ENCODE measurements at places on chromosomes 3 and 15. TPM values are rescaled to one million over a fixed set of nuclear protein-coding genes. Genes with fewer than 3 reads are reported as not detected.

- DNase-seq: no peak
Measured at GRCh38 chr15:40398413-40398873, 7.2 kb upstream of the IVD start.

GATA2 gene
- total RNA-seq: 2.0 TPM

ASB14 gene
- total RNA-seq: 0.27 TPM

DNA sequence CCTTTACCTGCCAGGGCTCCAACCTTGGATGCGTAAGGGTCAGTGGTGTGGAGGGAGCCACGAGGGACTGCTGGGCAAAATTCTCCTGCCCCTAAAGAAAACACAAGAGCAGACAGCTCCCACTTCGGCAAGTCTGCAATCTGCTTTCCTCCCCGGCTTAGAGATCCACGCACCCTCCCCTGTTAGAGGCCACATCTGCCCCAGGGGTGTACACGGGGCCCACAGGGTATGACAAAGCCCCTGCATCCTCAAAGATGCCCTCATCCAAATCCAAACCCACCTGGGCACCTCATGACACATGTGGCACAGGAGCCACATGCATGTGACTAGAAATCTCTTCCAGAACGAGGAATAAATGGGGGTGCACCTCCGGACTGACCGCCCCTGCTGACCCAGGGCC, 25.5 kb downstream of the ZXDC start:
- no peak for DNase-seq

GRCh38 chr3:124200407-124200806, 208.5 kb upstream of the ROPN1 start:
- DNase-seq: no peak

DNA sequence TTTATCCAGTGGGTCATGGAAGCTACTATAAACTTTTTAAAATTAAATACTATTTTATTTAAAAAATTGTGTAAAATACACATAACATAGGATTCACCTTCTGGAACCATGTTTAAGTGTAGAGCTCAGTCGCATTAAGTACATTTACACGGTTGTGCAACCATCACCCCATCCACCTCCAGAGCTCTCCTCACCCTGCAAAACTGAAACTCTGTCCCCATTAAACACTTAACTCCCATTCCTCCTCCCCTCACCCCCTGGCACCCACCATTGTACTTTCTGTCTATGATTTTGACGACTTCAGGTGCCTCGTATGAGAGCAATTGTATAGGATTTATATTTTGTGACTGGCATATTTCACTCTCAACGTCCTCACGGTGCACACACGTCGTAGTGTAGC, 70.7 kb downstream of the APBA2 start:
- no peak for DNase-seq

- DNase-seq: no peak
Measured at GRCh38 chr15:25582886-25583285, 144.1 kb upstream of the UBE3A start.

KY gene
- 2.1 TPM for total RNA-seq

- DNase-seq: no peak
Measured at GRCh38 chr3:126113733-126114442, 30.0 kb upstream of the SLC41A3 start.

ZIC1 gene
- total RNA-seq: 662 TPM

CYP8B1 gene
- total RNA-seq: not detected

GRCh38 chr3:25335356-25335755, 92.7 kb upstream of the RARB start:
- DNase-seq: no peak

DNA sequence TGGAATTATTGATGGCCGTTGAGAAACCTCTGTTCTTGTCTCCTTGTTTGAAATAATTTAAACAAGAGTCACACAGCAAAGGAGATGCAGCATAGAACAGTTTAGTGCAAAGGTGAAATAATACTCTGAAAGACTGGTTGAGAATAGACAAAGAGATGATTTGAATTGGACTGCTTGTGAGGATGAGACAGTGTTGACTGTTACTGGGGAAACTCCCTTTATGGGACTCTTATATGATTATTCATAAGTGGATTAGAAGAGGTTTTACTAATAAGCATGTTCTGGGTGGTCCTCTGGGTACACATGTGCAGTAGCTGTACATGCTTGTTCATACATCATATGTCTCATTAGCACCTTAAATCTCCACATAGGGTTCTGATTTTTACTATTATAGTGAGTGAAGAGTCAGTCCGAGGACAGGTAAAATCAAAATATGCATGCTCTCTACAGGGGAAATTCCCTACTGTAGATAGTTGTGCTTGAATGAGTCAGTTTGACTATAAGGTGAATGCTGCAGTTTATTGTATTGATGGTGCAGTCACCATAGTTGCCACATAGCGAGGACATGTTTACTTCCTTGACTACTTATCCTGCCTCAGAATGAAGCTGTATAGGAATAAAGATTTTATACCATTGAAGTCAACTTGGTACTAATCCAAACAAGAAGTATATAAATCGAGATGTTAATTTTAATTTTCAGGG, 498.7 kb downstream of the CNTN6 start:
- DNase-seq: no peak

AADACL2 gene
- not detected for total RNA-seq

DNA sequence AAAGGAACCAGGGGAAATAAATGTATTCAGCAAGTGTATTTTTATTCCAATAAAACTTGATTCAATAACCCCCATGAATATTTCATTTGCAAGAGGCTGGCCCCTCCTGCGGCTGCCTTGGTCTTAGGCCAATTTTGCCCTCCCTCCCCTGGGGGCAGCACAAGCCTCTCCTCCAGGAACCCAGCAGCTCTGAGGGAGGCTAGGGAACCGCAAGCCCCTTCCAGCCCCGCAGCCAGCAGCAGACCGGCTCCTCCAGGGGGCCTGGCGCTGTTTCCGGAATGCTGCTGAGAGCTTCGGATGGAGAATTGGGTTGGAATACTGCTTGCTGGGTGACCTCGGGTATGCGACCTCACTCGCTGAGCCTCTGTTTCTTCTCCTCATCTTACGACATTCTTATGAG, 150.1 kb downstream of the RAB11A start:
- no peak for DNase-seq

GRCh38 chr15:79960502-79961212, 10.3 kb downstream of the BCL2A1 start:
- no peak for DNase-seq

DNA sequence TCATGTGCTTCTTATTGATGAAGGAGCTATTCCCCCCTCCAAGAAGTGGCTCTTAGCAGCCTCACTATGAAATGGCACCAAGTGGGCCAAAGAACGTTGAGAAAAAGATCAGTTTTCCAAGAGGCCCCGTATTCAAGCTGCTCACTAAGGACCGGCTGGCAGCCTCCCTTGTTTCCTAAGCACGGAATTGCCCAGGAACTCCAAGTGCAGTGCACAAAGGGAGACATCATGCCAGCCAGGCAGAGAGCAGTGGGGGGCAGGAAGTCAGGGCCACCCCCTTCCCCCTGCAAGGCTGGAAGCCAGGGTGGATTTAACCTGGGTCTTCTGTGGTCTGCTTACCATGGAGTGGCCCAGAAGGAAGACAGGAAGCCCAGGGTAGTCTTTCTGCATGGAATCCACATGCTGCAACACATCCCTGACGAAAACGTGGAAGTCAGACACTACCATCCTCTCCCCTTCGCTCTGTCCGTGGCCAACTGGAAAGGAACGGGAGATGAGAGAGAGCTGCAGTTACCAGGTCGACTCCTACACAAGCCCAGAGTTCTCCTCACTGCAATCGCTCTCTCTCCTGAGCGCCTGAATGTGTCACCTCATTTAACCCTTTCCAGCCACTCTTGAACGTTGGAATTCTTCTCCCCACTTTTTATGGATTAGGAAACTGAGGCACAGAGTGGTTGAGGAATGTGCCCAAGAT, 49.5 kb downstream of the ABTB1 start:
- peak; percentile 61 for DNase-seq

ADCY5 gene
- 23.5 TPM for total RNA-seq

DNA sequence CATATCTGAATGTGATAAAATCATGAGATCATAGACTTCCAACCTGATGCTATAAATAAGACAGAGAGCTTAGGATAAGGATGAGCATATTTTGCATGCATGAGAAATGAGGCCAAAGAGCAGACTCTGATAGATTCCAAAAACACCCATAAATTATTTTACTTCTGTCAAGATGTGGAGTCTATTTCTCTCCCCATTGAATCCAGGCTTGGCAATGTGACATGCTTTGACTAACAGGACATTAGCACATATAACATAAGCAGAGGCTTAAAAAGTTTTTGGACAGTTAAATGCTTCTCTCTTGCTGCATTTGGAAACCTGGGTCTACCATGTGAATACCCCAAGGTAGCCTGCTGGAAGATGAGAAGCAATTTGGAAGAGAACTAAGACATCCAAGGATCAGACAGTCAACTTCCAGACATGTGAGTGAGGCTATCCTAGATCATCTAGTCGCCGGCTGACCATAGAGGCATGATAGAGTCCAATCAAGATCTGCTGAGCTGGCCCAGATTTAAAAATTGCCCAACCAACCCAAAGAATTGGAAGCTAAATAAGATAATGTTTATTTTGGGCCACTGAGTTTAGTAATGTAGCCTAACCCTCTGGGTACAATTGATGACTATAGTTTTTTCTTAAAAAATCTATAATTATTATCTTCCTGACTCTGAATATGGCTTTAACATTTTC, 30.3 kb downstream of the MYLK start:
- no peak for DNase-seq

TFRC gene
- total RNA-seq: 102 TPM

GRCh38 chr3:124730129-124730940, at the start of gene UMPS:
TSS of gene UMPS (plus strand) at chr3:124730452. CDS start at chr3:124730472, 20 bp downstream.
- peak; percentile 90 for DNase-seq
